GM06990 (cell line): ENCODE measurements at places on chromosomes 4 and X.
A peak's percentile ranks its signal among the peaks of the same experiment; 100 is the strongest.

GRCh38 chrX:74119016-74119910 lies 184.7 kb upstream of the ZCCHC13 start:
- DNase-seq = no peak

DNA sequence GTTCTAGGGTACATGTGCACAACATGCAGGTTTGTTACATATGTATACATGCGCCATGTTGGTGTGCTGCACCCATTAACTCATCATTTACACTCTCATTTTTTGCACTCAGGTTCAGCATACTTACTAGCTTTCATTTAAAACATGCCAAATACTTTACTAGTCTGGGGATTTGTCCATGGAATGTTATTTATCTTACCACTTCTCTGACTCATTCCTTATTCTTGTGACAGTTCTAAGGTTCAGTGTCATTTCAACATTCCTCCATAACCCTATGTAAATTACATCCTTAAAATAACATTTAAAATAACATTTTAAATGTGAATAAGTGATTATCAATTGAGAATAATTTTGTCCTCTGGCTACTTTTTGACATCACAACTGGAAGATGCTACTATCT lies 19.5 kb upstream of the SYTL5 start:
- no peak for DNase-seq

DNA sequence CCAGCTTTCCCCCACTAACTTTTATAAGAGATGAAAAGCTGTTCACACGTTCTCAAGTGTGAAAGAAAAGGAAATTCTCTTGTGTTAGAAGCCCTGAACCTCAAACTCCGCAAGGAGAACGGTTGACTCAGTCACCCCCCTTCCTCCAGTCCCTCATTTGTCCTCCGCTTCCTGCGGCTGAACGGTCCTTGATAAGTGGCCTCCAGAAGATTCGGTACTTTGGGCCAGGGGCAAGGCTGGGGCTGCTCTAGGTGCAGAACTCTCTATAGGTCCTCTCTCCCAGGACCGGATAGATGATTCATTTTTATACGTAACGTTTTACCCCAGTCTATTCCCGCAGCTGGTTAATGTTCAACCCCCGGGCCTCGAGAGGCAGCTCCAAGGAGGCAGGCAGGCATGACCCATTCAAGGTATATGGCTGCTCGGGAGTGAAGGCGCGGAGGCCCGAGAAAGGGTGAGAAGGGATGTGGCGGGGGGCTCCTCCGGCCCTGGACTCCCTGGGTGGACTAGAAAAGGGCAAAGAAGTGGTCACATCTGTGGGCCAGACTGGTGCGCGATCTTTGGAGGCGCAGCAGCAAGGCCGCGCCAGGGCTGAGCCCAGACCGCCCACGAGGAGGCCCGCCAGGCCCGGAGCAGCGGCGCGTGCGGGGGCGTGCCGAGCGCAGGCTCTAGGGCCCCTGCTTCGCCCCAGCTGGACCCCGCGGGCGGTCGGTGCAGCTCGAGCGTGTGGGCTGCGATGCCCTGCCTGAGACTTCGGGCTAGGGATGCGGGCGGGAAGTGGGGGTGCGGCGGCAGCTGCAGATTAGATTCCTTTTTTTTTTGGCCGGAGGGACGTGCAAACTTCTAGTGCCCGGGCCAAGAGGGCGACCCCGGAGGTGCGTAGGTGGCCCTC lies 11.7 kb downstream of the PITX2 start:
- DNase-seq = no peak

DNA sequence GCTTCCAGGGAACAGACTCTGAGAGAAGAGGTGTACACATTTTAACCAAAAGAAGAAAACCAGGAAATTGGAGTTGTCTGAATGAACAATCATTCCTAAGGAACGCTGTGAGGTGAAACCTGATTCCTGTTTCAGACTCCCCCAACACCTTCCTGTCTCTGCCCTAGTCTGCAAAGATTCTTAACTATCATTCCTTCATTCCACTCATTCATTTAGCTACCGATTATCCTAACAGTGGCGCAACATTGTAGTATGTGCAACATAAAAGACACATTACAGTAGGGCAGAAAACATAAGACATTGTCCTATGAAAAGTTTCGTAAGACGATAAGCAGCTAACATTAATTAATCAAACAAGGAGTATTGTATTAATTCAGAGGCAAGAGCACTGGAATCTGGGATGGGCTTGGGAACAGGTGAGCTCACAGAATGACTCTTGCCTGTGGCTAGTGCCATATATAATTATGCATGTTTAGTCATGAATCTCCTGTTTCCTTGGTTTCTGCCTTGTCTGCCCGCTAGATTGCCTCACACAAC lies 23.8 kb upstream of the ADH7 start:
- no peak for DNase-seq

- no peak for DNase-seq
These were observed 11.2 kb downstream of the CAMK2D start for GRCh38 chr4:113750296-113750695.

GRCh38 chr4:172143605-172144314 lies 330.6 kb downstream of the GALNTL6 start:
- no peak for DNase-seq

GRCh38 chrX:2540426-2540947 lies 39.7 kb upstream of the DHRSX start:
- no peak for DNase-seq

DNA sequence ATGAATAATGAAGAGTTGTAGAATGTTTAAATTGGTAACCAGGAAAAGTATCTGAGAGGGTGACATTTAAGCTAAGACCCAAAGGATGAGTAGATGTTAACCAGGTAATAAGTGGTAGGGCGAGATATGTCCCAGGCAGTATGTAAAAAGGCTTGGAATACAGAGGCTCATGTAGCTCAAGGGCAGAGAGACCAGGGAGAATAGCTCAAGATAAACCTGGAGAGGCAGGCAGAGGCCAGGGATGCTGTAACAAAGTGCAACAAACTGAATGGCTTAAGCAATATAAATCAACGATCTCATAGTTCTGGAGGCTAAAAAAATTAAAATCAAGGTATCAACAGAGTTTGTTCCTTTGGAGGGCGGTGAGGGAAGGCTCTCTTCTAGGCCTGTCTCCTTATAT lies 660.8 kb downstream of the KLHL13 start:
- no peak for DNase-seq

DNA sequence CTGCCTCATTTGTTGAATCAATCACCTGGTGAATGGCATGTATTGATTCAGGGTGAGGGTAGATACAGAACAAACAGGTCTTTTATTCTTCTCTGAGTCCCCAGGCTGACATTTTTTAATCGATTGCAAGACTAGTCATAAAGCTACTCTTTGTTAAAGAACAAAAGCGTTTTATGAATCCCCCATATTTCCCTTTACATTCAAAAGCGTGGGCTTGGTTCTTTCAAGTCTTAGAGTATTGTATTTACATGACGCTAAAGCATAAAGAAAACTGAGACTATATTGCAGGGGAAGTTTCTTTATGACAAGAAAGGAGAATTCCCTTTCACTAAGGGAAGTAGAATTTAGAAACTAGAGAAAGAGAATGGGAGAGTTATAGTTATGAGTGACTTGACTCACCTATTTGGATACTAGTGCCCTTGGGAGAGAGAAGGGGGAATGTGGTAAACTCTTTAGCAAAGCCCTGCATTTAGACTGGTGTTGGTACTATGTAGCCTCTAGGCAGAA lies 69.3 kb upstream of the PDE5A start:
- no peak for DNase-seq

GRCh38 chr4:145132511-145133098 lies 34.5 kb downstream of the ABCE1 start:
- DNase-seq = peak; percentile 61

- DNase-seq = no peak
These were observed 98.3 kb upstream of the MAML3 start for GRCh38 chr4:140252141-140252741.

DNA sequence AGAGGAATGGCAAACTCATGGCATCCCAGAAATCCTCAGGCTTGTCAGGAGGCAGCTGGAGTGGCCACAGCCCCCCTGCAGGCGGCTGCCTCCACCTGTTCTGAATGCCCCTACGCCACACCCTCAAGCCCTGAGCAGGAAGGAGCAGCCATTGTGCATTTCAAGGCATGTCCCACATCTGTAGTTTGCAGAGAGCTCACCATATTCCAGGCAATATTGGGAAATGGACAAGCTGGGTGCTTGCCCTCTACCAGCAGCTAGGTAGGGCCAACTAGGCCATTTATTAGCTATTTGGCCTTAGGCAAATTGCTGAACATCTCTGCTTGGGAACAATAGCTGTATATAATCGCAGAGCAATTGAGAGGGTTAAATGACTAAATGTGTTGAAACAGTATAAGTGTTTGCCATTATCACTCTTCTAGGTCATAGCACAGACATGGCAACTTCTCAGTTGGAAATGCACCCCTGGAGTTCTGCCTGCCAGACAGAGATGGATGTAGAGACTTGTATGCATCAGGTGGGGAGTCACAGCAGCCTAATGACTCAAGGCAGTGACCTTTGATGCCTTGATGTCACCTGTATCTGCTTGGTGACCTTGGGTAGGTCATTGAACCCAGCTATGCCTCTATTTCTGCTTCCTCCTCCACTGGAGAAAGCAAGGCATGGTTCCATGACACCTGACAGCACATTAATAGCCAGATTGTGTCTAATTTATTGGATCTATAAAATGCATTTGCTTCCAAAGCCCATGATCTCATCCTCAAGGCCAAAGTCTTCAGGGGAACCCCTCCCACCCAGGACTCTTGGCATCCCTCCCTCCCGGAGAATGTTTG lies 52.8 kb downstream of the FHDC1 start:
- no peak for DNase-seq

DNA sequence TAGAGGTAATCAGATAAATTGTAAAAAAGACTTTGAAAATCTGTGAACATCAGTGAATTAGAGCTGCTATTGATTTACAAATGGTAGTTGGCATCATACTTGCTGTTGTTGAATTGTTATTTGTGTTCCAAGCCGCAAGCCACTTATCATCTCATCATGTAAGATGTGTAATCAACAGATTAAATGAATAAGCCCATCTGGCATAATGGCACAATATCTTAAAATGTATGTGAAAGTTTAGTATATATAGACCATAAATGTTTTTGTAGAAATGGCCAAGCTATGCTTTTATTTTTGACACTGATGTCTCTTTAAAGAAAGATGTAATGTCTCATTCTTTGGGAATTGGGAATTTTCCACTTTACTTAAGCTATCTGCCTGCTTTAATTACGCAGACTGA lies 682.6 kb upstream of the GNPDA2 start:
- no peak for DNase-seq

DNA sequence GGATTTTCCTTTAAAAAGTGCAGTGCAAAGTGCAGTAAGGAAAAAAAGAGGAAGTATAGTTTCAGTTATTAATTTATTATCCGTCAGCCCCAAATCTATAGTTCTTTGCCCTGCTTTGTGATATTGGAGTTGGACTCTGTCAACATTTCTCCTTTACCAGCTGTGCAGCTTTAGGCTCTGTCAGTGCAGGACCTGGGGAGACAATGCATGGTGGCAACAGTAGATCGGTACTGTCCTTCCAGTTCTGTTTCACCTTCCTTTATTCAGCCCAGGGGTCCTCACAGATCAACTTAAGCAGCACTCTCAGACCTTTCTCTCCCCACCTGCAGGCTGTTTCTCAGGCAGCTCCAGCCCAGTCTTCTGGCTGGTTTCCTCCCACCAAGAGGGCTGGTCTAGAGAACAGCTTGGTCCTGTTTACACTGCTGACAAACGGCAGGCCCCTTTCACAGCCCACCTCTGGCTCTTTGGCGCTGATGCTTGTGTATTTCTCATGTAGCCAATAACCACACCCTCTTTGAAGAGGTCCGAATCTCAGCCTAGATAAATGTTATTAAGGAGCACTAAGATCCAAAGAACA lies 71.6 kb downstream of the MCUB start:
- DNase-seq = no peak

DNA sequence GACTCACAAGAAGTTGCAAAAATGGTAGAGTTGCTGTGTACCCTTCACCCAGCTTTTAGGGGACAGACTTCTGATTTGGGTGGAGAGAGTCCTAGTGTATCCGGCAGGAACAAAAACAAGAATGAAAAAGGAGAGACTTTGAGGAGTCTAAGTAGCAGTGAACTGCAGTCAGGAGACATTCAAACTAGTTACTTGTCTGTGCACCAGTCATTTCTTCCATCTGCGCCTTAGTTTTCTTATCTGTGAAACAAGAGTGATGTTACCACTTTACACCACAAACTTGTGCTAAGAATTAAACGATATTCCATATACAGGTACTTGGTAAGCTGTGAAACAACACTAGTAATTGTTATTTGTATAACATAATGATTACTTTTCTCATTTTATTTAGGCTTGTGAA lies 47.3 kb downstream of the SH2D1A start:
- no peak for DNase-seq

DNA sequence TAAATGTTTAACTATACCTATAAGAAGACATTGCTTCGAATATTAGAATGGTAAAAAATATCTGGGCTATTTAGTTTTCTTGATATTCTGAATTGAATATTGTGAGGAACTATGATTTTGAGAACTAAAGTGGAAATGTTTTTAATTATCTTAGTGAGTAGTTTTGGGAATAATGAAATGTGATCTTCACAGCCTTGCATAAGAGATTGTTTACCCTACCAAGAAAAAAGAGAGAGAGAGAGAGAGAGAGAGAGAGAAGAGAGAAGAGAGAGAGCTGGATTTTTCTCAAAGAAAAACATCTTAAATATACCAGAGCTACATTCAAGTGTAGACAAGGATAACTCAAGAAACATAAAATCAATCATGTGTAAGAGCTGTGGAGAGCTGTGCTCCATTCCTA lies 148.7 kb upstream of the MAD2L1 start:
- DNase-seq = no peak

DNA sequence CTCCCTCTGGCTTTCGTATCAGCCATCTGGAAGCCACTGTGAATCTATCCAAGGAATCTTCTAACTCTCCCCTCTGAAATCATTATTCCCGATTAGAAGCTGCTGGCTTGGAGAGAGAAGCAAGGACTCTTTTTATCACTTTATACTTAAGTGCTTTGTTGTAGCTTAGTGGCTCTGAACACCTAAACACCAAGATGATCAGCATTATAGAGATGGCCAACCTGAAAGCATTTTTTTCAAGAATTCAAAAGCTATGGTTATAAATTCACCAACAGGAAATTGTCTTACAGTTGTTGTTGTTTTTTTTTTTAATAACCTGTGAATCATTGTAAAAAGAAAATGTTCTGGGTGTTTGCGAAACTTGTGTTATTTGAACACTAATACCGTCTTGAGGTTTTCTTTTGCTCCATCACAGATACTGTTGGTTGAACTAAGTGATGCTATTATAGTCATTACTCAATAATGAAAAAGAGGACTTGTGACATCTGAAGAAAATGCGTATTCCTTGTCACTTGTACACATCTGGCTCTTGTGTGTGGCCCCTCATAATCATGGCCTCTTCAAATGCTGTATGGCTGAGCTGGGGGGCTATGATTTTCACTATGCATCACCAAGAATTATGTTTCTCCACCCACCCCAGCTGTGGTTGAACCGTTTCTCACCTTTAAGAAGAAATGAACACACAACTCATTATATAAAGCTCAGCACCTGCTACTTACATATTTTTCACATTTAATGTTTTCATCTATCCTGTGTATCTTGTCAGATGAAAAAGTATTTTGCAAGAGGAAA lies 11.8 kb upstream of the SMIM43 start:
- DNase-seq = no peak

- DNase-seq = no peak
These were observed 31.7 kb upstream of the PDLIM3 start for GRCh38 chr4:185566972-185567371.
